Naive thymus-derived CD8-positive, alpha-beta T cell (primary cell): ENCODE measurements at places on chromosomes 2 and 18. TPM values are rescaled to one million over a fixed set of nuclear protein-coding genes. Genes with fewer than 3 reads are reported as not detected.

GRCh38 chr2:126803434-126803775 lies 95.3 kb upstream of the TEX51 start:
- H3K27me3 ChIP-seq: peaks cover 5% of the 10 kb centered on the region
- DNase-seq: no peak
- no peaks in the 10 kb centered on the region for H3K4me1 ChIP-seq
- H3K36me3 ChIP-seq: no peaks in the 10 kb centered on the region
- H3K27ac ChIP-seq: no peak overlapping the region
- H3K4me3 ChIP-seq: no peak overlapping the region

- H3K4me1 ChIP-seq: no peaks in the 10 kb centered on the region
- H3K27me3 ChIP-seq: peaks cover 8% of the 10 kb centered on the region
- DNase-seq: no peak
- no peak overlapping the region for H3K4me3 ChIP-seq
- H3K27ac ChIP-seq: no peak overlapping the region
These were observed 175.7 kb upstream of the ARL4C start for GRCh38 chr2:234672498-234673150.

DNA sequence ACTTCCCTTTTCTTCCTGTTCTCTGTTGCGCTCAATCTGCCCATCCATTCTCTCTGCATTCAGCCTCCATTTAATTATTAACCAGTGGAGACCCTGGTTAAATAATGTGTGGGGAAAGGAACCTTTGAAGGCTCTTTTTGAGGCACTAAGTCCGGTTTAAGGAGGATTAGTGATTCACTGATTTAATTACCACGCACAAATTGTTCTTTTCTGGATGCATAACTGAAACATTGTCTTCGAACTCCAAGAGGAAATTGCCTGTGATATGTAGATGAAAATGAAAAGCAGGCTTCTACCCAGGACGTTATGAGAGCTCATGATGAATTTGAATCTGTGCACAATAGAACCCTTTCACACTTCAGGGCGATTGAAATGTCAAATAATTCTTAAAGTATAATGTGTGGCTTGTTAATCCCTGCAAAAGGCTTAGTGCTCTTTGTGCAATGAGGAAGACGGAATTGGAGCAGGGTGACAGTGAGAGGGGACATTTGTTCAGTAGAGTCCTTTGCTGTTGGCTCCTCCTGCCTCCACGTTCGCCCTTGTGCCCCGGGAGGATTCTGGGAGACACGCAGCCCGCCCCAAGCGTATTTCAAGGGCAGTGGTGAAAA lies 51.1 kb upstream of the ZNF236 start:
- H3K27me3 ChIP-seq: peaks cover 4% of the 10 kb centered on the region
- no peak overlapping the region for H3K4me3 ChIP-seq
- H3K27ac ChIP-seq: no peak overlapping the region
- no peak for DNase-seq

- no peak overlapping the region for H3K4me3 ChIP-seq
- no peak overlapping the region for H3K27ac ChIP-seq
- DNase-seq: no peak
- peaks cover 26% of the 10 kb centered on the region for H3K27me3 ChIP-seq
These were observed 29.2 kb upstream of the KDM3A start for GRCh38 chr2:86412007-86412406.

- no peaks in the 10 kb centered on the region for H3K36me3 ChIP-seq
- peak within 1 kb of the TSS; percentile 99 for H3K4me3 ChIP-seq
- peaks cover 5% of the 10 kb centered on the region for H3K27me3 ChIP-seq
- H3K27ac ChIP-seq: peak within 1 kb of the TSS; percentile 97
- H3K4me1 ChIP-seq: peaks cover 42% of the 10 kb centered on the region
These were observed at the start of gene FBXO36 for GRCh38 chr2:229922449-229923386. TSS of gene FBXO36 (plus strand) at chr2:229922503. CDS start at chr2:229922514, 11 bp downstream.

GRCh38 chr2:172216477-172216876 lies 113.8 kb upstream of the DLX2 start:
- H3K4me3 ChIP-seq: no peak overlapping the region
- no peaks in the 10 kb centered on the region for H3K27me3 ChIP-seq
- no peaks in the 10 kb centered on the region for H3K36me3 ChIP-seq
- DNase-seq: no peak

- H3K4me1 ChIP-seq: peaks cover 9% of the 10 kb centered on the region
- H3K4me3 ChIP-seq: no peak overlapping the region
- peak overlapping the region; percentile 16 for H3K27ac ChIP-seq
- H3K36me3 ChIP-seq: no peaks in the 10 kb centered on the region
- DNase-seq: no peak
These were observed 207.5 kb downstream of the SPP2 start for GRCh38 chr2:234257859-234258561.

DNA sequence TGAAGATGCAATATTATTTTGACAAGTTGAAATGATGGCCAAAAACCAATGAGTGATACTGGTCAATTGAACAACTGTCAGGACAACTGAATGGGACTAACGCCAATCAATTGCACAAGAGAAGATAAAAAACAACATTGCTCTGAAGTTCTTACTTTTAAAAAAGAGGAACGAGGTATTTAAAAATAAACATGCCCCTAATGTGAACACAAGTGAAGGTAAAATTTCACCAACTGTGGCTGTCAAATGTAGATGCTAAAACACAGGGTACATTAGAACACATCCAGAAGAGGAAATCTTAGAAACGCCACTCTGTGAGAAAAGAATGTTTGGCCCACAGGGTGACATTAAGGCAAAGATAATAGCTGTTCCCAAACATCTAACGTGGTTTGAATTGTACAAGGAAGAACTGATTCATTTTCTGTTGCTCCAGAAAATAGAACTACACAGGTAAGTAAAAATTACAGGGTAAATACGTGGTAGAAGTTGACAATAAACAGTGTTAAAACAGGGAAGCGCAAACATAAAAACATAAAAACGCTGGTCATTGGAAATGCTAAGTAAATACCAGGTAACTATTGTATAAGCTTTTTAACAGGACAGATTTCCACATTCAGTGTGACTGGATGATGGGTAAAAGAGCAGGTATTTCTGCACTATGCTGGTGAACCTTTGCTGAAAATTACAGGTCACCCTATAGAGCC lies 20.3 kb downstream of the LONRF2 start:
- no peak overlapping the region for H3K27ac ChIP-seq
- H3K4me3 ChIP-seq: no peak overlapping the region
- DNase-seq: no peak
- H3K27me3 ChIP-seq: peaks cover 12% of the 10 kb centered on the region
- H3K36me3 ChIP-seq: peaks cover 2% of the 10 kb centered on the region

DNA sequence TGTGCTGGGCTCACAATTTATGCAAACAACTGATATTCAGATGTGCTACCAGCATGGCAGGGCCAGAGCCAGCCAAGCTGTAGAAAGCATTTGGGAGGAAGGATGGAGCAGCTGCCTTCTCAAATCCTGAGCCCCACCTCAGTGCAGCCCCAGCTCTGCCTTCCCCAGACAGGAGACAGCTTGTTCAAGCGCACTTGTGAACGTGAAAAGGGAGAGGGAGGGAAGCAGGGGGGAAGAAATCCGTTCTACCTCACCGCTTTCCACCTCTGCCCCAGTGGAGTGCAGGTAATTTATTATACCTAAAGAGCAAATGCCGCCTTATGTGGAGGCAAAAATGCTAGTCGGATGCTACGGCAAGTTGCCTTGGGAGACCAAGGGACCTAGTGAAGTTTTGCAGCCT lies 66.0 kb upstream of the SLC14A2 start:
- no peaks in the 10 kb centered on the region for H3K36me3 ChIP-seq
- no peak for DNase-seq
- H3K27ac ChIP-seq: no peak overlapping the region

DNA sequence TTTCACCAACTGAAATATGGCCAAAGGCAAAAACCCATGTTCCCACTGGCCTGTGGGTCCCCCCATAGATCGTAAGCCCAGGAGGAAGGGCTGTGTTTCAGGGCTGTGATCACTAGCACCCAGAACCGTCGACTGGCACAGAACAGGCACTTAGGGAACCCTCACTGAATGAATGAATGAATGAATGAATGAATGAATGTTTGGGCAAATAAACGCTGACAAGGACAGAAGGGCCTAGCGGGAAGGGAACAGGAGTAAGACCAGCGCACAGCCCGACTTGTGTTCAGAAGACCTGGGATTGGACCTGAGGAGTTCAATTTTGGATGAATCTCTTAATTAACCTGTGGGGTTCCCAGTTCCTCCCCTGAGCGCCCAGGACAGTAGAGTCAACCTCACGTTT lies 76.2 kb downstream of the TPO start:
- no peaks in the 10 kb centered on the region for H3K27me3 ChIP-seq
- no peaks in the 10 kb centered on the region for H3K36me3 ChIP-seq
- DNase-seq: no peak
- peaks cover 5% of the 10 kb centered on the region for H3K4me1 ChIP-seq
- no peak overlapping the region for H3K27ac ChIP-seq

DNA sequence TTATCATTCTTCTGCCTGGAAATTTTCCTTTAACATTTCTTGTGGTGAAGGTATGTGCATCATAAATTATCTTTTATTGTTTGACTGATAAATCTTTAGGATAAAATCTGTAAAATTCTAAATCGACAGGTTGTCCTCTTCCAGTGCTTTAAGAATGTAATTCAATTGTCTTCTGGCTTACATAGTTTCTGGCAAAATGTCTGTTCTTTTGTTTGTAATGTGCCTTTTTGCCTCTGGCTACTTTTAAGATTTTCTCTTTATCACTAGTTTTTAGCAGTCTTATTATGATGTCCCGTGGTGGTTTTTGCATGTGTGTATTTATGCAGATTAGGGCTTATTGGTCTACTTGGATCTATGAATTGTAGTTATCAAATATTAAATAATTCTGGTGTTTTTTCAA lies 203.6 kb upstream of the COPS8 start:
- H3K27me3 ChIP-seq: peaks cover 8% of the 10 kb centered on the region
- no peak overlapping the region for H3K4me3 ChIP-seq
- H3K36me3 ChIP-seq: no peaks in the 10 kb centered on the region
- H3K27ac ChIP-seq: no peak overlapping the region
- no peak for DNase-seq
- H3K4me1 ChIP-seq: no peaks in the 10 kb centered on the region

DNA sequence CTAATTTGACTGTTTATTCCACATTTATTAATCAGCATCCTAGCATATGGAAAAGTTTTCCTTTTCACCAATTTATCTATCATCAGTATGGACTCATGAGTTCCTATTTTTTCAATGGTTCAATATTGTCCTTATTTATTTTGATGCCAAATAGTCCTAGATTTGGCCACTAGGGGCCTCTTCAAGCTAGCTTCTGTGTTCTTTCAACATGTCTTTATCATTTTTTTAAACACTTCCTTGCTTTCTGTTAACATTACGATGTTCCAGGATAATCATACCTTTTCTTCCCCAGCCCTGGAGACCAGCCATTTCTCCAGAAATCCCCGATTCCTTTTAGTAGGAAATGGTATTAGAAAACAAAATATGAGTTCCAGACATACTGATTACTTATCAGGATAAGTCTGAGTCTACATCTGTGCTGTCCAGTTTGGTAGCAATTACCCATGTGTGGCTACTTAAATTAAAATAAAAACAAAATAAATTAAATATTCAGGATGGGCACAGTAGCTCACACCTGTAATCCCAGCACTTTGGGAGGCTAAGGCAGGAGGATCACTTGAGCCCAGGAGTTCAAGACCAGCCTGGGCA lies 70.6 kb downstream of the RPE start:
- H3K4me3 ChIP-seq: no peak overlapping the region
- DNase-seq: no peak
- peaks cover 10% of the 10 kb centered on the region for H3K36me3 ChIP-seq
- H3K27ac ChIP-seq: no peak overlapping the region
- H3K4me1 ChIP-seq: peaks cover 1% of the 10 kb centered on the region

DNA sequence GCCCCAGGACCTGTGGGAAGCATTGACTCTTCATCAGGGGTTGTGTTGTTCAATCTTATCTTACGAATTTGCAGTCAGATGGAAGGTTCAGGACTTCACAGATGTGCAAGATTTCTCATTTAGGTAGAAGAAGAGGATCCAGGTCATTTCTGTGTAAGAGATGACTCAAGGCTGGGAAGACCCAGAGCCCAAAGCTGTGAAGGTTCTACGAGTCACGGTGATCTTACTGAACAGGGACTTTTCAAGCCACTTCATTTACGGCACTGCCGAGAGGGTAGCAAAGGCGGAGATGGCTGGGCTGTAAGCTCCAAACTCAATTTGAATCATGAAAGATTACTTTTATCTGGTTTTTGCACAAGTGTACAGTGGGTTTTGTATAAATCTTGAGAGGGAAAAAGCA lies 228.0 kb upstream of the MEX3C start:
- peaks cover 22% of the 10 kb centered on the region for H3K27me3 ChIP-seq
- no peaks in the 10 kb centered on the region for H3K36me3 ChIP-seq
- no peak overlapping the region for H3K4me3 ChIP-seq
- DNase-seq: no peak

DNA sequence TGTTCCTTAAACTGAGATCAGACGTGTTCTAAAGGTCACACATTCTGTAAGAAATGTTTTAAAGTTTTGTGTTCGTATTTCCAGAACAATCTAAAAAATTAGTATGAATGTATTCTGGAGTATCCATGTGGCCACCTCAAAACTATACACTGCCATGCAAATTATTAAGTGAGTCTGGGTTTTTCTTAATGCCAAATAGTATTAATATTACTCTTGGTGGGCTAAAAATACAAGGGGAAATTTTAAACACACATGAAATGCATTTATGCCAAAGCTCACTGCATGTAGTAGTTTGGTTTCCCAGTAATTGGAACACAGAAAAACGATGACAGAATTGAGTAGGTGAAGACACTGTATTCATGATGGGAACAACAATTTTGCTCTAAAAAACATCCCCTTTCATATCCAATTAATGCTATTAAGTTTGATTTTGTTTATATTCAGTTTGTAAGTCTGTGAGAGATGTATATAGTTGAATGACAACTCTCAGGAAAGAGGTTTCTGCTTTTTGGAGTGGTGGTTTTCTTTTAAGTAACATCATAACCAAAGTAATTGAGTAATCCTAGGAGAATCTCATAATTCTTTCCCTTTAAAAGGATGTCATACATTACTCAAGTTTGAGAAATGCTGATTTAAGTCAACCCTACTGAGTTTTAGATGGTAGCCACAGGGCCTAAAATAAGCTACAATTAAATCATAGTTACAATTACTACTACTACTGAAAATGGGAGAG lies 75.7 kb upstream of the CDCA7 start:
- H3K4me3 ChIP-seq: no peak overlapping the region
- no peak for DNase-seq
- no peaks in the 10 kb centered on the region for H3K27me3 ChIP-seq
- no peak overlapping the region for H3K27ac ChIP-seq
- H3K36me3 ChIP-seq: no peaks in the 10 kb centered on the region

- H3K27me3 ChIP-seq: no peaks in the 10 kb centered on the region
- no peak for DNase-seq
- H3K36me3 ChIP-seq: peaks cover 44% of the 10 kb centered on the region
- H3K27ac ChIP-seq: no peak overlapping the region
These were observed 14.0 kb downstream of the EPB41L5 start for GRCh38 chr2:120026890-120027289.

CCDC141 gene
- 26.8 TPM for total RNA-seq

TUBA4A gene
- 144 TPM for total RNA-seq

EDAR gene
- total RNA-seq: 10.6 TPM

LRRC30 gene
- not detected for total RNA-seq

LOXHD1 gene
- 0.08 TPM for total RNA-seq

GALNT13 gene
- not detected for total RNA-seq

CPO gene
- total RNA-seq: not detected

ROCK1 gene
- 84.3 TPM for total RNA-seq

UGT1A3 gene
- not detected for total RNA-seq

IL36G gene
- total RNA-seq: not detected
